Right cardiac atrium (tissue), 5 donors: ENCODE measurements at places on chromosomes 12 and 14. TPM values are rescaled to one million over a fixed set of nuclear protein-coding genes. Genes with fewer than 3 reads are reported as not detected.

GRCh38 chr14:64937821-64938193, 4.7 kb downstream of the GPX2 start:
- no peak for DNase-seq

DNA sequence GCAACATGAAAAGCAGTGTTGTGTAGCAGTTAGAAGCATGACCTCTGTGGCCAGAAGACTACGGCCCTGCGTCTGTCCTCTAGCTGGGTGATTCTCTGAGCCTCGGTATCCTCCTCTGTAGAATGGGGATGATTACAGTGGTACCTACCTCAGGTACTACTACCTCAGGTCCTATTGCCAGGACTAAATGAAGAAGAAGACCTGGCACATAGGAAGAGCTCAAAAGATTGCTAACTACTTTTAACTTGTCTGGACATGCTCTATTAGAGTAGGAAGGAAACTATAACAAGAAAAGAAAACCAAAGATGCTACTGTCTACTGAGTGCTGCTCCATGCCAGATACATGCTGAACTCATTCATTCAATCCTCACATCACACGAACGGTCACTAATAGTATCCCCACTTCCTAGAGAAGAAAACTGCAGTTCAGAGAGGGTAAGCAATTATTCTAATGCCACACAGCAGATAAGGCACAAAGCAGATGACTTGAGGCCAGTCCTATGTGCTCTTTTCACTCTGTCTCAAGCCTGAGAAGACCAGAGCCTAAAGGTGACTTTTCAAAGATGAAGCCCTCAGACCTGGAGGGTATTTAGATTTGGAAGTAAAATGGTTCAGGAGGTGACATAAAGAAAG, 108.1 kb upstream of the HIF1A start:
- no peak for DNase-seq

GRCh38 chr12:32322354-32322753, 77.0 kb upstream of the FGD4 start:
- no peak for DNase-seq

DNA sequence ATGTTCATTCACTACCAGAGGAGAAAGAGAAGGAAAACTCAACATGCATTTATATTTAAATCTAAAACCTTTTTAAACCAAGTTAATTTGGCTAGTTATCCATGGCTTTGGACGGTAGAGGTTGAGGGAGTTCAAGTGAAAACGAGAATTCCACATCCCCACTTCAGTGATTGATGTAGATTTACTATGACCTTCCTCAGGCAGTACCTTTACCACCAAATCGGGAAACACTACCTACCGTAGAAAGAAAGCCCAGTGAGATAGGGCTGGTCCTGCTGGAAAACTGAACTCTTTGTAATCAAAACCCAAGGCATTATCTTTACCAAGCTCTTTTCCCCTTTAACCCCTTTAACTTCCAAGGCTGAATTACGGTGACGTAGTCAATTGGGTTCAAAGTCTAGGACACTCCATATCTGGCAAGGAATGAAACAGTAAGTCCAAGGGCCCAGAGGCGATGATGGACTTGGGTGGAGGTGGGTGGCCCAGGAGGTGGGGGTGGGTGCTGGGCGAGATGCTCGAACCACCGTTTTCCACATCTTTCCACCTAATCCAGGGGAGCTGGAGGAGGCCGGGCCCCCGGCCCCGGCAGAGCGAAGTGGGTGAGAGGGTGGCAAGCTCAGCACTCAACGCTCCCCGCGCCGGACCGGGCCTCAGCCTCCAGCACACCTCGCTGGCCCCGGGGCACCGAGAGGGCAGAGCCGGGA, 618 bp downstream of the SEC23A start:
- DNase-seq: no peak

DNA sequence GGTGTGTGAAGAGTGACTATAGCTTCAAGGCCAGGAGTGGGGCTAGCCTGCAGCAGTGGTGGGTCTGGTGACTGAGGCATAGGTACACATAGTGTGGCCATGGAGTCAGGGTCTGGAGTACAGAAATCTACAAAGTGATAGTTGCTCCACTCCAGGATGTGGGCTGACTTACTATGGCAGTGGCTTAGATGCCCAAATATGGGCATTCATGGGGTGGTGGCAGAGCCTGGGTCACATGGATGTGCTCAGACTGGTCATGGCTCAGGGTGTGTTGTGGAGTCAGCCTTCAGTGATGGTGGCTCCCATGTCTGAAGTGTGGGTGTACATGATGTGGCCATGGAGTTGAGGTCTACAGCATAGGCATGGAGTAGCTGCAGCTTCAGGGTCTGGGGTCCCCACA, 27.3 kb downstream of the CLEC6A start:
- no peak for DNase-seq

- DNase-seq: no peak
These were observed 46.1 kb upstream of the PTPRO start for GRCh38 chr12:15276088-15276698.

- DNase-seq: no peak
These were observed 167.9 kb downstream of the FSCB start for GRCh38 chr14:44339231-44339630.

- DNase-seq: no peak
These were observed 37.8 kb downstream of the SRRM4 start for GRCh38 chr12:119019166-119019565.

- DNase-seq: peak; percentile 59
These were observed 772 bp downstream of the SCARB1 start for GRCh38 chr12:124862768-124863415.

- peak; percentile 79 for DNase-seq
These were observed 1.2 kb upstream of the SIVA1 start for GRCh38 chr14:104751539-104752422.

GRCh38 chr12:12999959-13000615, at the start of gene HEBP1:
HEBP1 (minus strand) TSS chr12:13000265; CDS start chr12:13000114, 151 bp downstream.
- DNase-seq: peak; percentile 99

GRCh38 chr12:14934511-14934910, 3.8 kb downstream of the ERP27 start:
- no peak for DNase-seq

DNA sequence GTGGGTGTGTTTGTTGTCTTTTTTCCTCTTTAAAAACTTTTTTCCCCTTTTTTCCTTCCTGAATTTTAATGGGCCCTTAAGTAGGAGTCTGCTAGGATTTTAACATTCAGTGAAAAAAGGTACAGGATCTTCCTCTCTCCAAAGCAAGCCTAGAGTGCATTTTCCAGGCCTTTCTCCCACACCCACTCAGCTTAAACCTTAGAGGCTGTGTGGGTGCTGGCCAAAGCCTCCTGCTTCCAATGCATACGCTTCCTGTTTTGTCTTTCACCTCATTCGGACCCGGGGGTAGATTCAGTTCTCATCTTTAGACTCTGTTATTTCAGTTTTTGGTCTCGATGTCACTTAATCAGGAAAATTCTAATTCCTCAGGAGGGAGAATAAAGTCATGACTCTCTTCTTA, 51.2 kb downstream of the TMEM30B start:
- DNase-seq: no peak

DNA sequence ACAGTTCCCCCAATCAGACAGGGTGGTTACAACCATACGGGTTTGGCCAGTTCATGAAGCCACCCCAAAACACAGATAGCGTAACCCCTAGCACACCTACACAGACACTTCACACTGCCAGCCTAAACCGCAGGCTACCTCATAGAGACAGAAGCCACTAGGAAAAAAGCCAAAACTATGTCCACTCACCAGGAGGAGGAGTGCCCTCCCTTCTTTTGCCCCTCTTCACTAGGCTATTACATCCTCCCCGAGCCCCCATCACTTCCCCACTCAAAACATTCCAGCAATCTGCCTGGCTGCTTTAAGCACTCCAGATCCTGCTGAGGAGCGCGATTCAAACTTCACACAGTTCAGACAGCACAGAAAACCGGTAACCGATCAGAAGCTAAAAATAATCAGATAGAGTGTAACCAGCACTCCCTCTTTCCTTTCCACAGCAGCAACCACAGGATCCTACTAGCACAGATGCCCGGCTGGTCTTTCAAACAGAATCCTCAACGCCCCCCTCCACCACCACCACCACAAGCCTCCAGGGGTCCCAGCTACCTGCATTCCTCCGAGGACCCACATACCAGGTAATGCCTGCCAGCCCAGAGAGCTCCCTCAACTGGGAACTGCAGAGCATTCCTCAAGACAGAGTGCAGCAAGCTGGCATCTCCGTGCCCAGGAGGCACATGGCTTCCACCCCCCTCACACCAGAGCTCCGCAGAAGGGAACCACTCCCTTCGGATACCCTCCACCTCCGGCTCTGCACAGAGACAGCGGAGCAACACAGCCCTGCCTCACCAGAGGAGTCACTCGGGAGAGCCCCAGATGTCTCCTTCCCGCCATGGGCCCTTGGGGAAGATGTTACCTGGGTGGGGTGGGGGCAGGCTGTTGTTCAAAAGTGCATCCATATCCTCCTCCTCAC, 1.5 kb downstream of the CHD4 start:
- no peak for DNase-seq

DNA sequence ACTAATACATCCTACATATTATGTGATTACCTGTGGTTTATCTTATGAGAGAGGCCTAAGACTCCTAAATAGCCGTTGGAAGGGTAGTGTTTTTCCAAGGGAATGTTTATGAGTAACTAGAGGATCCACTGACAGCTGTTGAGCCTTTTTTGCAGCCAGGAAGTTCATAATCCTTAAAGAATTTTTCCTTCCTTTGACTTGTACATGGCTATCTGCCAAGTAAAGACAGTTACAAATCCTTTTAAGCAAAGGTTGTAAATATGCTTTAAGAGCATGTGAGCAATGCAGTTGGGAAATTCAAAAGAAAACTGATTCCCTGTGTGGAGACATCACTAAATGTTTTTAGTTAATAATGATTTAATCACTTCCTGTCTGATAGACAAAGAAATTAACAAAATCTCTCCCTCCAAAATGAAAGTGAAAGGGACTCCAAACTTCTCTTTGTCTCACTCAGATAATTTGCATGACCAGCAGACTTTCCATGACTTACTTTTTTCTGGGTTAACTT, 333.8 kb downstream of the PDZRN4 start:
- DNase-seq: no peak

DNA sequence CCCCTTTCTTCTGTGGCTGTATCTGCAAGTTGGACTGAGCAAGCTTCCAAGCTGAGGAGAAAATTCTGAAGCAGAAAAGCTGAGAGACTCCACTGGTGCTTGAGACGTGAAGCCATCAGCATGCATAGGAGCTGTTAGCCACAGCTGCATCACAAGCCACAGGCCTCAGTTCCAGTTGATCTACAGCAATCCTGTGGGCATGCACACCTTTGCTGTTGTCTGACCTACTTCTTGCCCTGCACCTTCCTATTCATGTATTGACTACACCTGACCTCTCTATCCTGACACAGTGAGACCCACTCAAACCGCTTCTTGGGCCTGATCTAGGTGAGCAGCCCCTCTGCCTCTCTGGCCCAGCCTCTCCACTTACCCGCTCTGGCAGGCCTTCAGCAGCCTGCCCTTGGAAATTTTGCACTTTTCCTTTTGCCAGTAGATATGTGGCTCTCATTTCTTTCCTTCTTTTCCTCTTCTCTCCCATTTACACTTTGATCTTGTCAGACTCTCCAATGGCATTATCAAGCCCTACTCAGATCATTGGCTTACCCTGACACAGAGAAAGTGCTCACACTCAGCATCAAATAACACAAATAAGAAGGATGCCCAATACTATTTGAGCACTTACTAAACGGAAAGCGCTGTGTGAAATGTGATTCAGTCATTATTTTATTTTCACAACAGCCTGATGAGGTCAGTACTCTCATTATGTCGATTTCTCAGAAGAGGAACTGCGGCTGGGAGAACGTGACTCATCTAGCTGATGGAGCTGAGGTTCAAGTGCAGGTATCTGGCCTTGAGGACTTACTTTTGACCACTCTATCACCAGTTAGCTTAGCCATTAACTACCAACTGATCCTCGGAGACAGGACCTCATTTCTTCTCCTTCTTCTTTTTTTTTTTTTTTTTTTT, 21.9 kb upstream of the PTGR2 start:
- DNase-seq: no peak

GRCh38 chr14:47843236-47843635, 167.8 kb upstream of the MDGA2 start:
- no peak for DNase-seq

- DNase-seq: no peak
These were observed 22.9 kb upstream of the KRT83 start for GRCh38 chr12:52344111-52344510.

GRCh38 chr12:75739912-75740311, 228.5 kb upstream of the KRR1 start:
- DNase-seq: no peak

DNA sequence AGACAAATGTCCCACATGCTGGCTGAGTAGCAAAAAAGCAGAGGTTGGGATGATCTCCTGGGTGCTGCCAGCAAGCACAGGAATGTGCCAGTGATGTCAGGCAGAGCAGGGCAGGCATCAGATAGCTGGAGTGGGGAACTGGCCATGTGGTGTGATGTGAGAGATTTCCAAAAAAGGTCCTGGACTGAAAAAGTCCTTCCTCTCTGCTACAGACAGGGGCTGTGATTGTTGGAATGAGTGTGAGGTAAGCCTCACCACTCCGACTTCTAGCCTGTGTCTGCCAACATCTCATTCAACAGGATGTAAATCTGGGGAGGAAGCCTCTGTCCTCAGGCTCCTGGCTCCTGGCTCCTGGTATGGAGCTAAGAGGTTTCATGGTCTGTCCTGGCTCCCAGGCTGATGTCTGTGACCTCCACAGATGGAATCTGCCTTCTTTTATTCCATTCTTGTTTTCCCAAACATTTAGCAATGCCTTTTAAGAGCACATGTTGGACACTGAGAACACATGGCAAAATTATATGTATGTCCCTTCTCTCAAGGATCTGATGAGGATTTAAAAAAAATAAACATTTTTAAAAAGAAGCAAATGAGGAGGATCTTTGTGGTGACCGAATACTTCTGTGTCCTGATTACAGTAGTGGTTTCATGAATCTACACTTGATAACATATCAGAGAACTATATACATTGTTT, 50.1 kb upstream of the STK38L start:
- DNase-seq: peak; percentile 79

GRCh38 chr14:42804141-42804540, 1197.5 kb downstream of the LRFN5 start:
- no peak for DNase-seq

- DNase-seq: peak; percentile 58
These were observed 1108.8 kb upstream of the SEL1L start for GRCh38 chr14:82642425-82642824.

GRCh38 chr14:57822081-57822480, 43.8 kb downstream of the SLC35F4 start:
- no peak for DNase-seq

- no peak for DNase-seq
These were observed 8.4 kb downstream of the KRT3 start for GRCh38 chr12:52787324-52788191.

Gene APOLD1
- 15.7 TPM for total RNA-seq

Gene OAS3
- 15.7 TPM for total RNA-seq

Gene MSI1
- total RNA-seq: 5.6 TPM

Gene NGB
- total RNA-seq: not detected

Gene IFNG-AS1
- total RNA-seq: not detected

Gene RPS6KL1
- total RNA-seq: 17.2 TPM

Gene CCDC60
- total RNA-seq: 0.17 TPM

Gene CERS5
- total RNA-seq: 14.0 TPM

Gene VWF
- total RNA-seq: 296 TPM

Gene STAC3
- total RNA-seq: 2.3 TPM

Gene PROX2
- not detected for total RNA-seq

Gene OR4E2
- total RNA-seq: not detected

Gene P2RX2
- not detected for total RNA-seq

Gene CAPZA3
- total RNA-seq: not detected

Gene KRT83
- total RNA-seq: not detected

Gene LRTM2
- total RNA-seq: not detected

Gene SLC6A15
- total RNA-seq: not detected
